ENCODE measurements at places on chromosomes 6 and 20.

DNA sequence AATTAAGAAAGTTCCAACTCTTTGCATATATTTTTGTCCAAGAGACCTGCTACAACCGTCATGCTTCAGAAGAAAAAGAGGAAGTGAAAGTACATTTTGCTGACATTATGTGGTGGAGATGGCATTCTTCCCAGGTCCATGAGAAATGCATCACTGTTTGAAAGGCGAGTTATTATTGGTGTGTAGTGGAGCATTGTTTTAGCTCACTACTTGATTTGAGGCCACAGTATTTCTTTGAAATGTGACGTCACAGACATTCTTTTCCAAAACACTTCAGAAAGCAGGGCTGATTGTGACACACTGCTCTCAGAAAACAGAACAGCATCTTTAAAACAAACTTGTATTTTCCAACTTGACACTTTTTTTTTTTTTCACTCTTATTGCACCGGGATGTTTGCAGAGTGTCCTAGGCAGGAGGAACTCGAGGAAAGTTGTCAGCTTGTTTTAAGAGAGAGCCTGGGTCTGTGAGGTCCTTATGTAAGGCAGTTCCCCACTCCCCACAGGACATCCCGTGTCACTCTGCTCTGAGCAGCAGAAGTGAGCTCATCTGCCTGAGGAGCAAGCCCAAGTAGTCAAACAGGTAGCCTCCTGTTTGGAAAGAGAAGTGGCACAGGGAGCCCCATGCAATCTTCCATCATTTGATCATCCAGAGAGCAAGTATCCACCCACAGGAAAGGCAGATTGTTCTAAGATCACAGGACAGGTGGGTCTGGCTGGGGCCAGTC lies 1.1 kb downstream of the SPTLC3 start:
- H3K4me3 ChIP-seq: peak overlapping the region; percentile 43
- no peak overlapping the region for H3K27ac ChIP-seq
- DNase-seq: no peak
- H3K4me1 ChIP-seq: peaks cover 35% of the 10 kb centered on the region

DNA sequence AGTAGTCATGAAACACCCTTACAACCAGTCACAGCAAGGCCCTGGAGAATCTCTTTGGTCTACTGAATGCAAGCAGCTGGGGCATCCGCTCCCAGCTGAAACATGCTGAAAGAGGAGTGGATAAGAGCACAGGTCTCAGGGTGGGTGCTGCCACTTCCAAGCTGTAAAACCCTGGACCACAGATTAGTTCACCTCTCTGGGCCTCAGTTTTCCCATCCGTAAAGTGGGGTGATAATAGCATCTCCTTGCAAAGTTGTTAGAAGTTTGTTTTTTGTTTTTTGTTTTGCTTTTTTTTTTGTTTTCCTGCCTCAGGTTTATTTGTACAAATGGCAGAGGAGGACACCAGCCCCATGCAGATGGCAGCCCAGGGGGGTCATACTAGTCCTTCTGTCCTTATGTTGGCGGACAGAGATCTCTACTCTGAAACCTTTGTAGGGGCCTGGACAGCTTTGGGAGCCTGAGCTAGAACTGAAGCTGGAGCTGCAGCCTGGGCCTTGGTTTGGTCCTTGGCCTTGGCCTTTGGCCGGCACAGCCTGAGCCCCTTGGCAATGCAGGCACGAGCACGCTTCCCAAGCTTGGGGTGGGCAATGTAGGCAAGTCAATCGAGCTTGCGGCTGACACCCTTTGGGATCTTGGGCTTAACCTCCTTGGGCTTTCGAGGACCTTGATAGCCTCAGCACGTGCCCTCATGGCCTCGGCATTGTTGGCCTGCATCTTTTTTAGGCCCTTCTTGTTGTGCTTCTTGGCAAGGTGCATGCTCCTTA lies 38.2 kb downstream of the MRPL14 start:
- no peak overlapping the region for H3K4me3 ChIP-seq
- DNase-seq: no peak
- H3K27me3 ChIP-seq: no peaks in the 10 kb centered on the region
- no peaks in the 10 kb centered on the region for H3K4me1 ChIP-seq

- H3K27ac ChIP-seq: no peak overlapping the region
- H3K4me3 ChIP-seq: no peak overlapping the region
- peaks cover 37% of the 10 kb centered on the region for H3K4me1 ChIP-seq
- H3K36me3 ChIP-seq: peaks cover 2% of the 10 kb centered on the region
Measured at GRCh38 chr6:16852671-16853070, 91.4 kb upstream of the ATXN1 start.

- no peak overlapping the region for H3K27ac ChIP-seq
- H3K27me3 ChIP-seq: peaks cover 6% of the 10 kb centered on the region
- no peaks in the 10 kb centered on the region for H3K36me3 ChIP-seq
- no peak overlapping the region for H3K4me3 ChIP-seq
- peak; percentile 8 for DNase-seq
- H3K4me1 ChIP-seq: peaks cover 10% of the 10 kb centered on the region
Measured at GRCh38 chr6:47376930-47377329, 67.2 kb upstream of the TNFRSF21 start.

DNA sequence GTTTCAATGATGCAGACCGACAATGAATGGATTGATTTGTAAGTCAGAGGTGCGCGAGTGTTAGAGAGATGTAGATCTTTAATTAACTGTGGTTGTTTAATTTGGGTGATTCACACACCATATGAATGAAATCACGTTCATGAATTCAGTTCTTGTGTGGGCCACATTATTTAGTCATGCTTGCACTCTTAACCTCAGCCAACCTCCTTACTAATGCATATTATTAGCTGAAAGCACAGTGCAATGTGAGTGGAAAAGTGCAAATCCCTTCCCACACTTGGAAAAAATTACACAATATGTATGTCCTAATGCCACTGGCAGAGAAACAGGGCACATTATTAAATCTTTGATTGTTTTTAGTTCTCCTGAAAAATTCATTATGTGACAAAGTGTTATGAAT lies 512.5 kb downstream of the BCKDHB start:
- no peaks in the 10 kb centered on the region for H3K4me1 ChIP-seq
- H3K36me3 ChIP-seq: no peaks in the 10 kb centered on the region
- H3K27ac ChIP-seq: no peak overlapping the region
- DNase-seq: no peak
- H3K27me3 ChIP-seq: no peaks in the 10 kb centered on the region

- H3K4me1 ChIP-seq: no peaks in the 10 kb centered on the region
- no peaks in the 10 kb centered on the region for H3K36me3 ChIP-seq
- no peaks in the 10 kb centered on the region for H3K27me3 ChIP-seq
- no peak overlapping the region for H3K27ac ChIP-seq
- no peak for DNase-seq
Measured at GRCh38 chr6:169092375-169092774, 161.3 kb downstream of the THBS2 start.

DNA sequence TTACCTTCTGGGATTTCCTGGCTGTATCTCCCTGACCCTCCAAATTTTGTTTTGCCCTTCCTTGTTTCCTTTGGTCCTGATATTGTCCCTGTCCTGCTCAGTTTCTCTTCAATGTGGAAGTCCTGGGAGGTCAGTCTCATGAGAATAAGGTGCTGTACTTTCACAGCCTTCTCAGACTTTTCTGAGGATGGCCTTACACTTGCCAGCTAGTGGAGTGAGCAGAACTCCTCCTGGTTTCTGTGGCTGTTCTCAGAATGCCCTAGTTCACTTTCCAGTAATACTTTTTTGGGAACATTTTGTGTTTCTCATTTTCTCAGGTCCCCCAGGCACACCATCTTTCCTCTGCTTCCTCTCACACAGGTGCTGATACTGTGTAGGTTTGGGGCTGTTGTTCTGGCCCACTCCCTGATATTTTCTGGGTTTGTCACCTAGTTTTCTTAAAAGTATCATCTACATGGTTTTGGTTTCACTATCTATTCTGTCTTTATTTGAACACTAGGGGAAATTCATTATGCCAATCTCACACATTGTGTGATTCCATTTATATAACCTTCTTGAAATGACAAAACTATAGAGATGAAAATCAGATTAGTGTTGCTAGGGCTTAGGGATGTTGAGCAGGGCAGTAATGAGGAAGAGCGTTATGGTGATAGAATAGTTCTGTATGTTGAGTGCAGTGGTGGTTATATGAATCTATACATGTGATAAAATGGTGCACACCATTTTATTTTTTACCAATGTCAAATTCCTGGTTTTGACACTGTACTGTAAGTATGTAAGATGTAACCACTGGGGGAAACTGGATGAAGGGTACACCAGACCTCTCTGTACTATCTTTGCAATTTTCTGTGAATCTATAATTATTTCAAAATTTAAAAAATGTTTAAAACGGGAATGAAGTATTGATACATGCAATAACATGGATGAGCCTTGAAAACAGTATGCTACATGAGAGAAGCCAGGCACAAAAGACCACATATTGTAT lies 27.2 kb upstream of the BRPF3 start:
- peak overlapping the region; percentile 64 for H3K27ac ChIP-seq
- H3K36me3 ChIP-seq: peaks cover 9% of the 10 kb centered on the region
- DNase-seq: no peak
- peak overlapping the region; percentile 20 for H3K4me3 ChIP-seq
- H3K4me1 ChIP-seq: peaks cover 27% of the 10 kb centered on the region
- peaks cover 2% of the 10 kb centered on the region for H3K27me3 ChIP-seq

- H3K27ac ChIP-seq: no peak overlapping the region
- peaks cover 5% of the 10 kb centered on the region for H3K27me3 ChIP-seq
- no peaks in the 10 kb centered on the region for H3K36me3 ChIP-seq
Measured at GRCh38 chr20:24153101-24154040, 164.8 kb upstream of the GGTLC1 start.

- H3K36me3 ChIP-seq: no peaks in the 10 kb centered on the region
- H3K4me1 ChIP-seq: no peaks in the 10 kb centered on the region
- no peak for DNase-seq
- no peaks in the 10 kb centered on the region for H3K27me3 ChIP-seq
- no peak overlapping the region for H3K27ac ChIP-seq
Measured at GRCh38 chr20:57879779-57880570, 170.2 kb upstream of the PMEPA1 start.

DNA sequence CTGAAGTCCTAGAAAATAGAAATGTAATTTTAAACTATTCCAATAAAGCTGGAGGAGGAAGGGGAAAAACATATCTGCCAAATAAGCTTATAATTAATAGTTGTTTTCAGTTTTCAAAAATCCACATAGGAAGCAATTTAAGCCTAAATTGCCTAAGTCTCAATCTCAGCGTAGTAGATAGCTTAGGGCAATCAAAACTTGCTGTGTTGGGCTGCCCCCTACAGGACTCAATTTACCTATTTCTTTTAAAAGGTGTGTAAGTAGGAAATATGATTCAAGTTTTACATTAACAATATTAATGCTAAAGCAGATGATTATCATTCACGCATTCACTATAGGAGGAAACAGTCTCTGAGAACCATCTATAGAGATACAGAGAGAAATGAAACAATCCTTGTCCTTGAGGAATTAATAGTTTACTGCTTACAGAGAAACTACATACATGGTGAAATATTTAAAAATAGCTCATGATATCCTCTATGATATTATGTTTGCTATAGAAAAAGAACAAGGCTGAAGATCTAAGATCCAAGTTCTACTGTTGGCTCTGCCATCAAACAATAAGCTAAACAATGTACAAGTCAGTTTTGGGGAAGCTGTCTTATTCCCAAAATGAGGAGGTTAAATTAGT lies 102.1 kb downstream of the ATG5 start:
- DNase-seq: peak; percentile 54
- no peak overlapping the region for H3K27ac ChIP-seq
- peaks cover 19% of the 10 kb centered on the region for H3K36me3 ChIP-seq
- peaks cover 59% of the 10 kb centered on the region for H3K4me1 ChIP-seq
- no peaks in the 10 kb centered on the region for H3K27me3 ChIP-seq

GRCh38 chr6:121858310-121858709 lies 422.9 kb downstream of the GJA1 start:
- no peaks in the 10 kb centered on the region for H3K36me3 ChIP-seq
- no peak for DNase-seq
- no peak overlapping the region for H3K27ac ChIP-seq
- H3K27me3 ChIP-seq: no peaks in the 10 kb centered on the region
- H3K4me3 ChIP-seq: no peak overlapping the region
- H3K4me1 ChIP-seq: no peaks in the 10 kb centered on the region

- no peaks in the 10 kb centered on the region for H3K27me3 ChIP-seq
- H3K27ac ChIP-seq: no peak overlapping the region
- H3K36me3 ChIP-seq: no peaks in the 10 kb centered on the region
- H3K4me1 ChIP-seq: peaks cover 25% of the 10 kb centered on the region
Measured at GRCh38 chr6:14280766-14281293, 163.3 kb downstream of the CD83 start.

DNA sequence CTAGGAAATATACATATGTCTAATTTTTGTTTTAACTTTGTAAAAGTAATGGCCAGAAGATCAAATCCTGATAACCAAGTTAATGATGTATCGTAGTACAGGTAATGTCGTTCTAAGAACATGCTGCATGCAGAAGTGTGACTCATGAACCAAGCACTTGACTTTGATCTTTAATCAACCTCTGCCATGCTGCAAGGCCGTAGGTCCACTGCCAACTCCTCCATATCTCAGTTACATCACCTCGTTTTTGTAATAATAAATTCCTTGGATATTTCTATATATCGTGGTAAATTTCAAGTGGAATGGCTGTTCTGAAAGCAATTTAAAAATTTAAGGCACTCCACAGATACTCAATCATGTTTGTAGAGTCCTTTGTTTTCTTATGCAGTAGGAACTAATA lies 771.7 kb downstream of the EPHA7 start:
- no peak overlapping the region for H3K4me3 ChIP-seq
- H3K27me3 ChIP-seq: no peaks in the 10 kb centered on the region
- no peaks in the 10 kb centered on the region for H3K36me3 ChIP-seq
- no peak overlapping the region for H3K27ac ChIP-seq

- peaks cover 68% of the 10 kb centered on the region for H3K36me3 ChIP-seq
- peaks cover 75% of the 10 kb centered on the region for H3K4me1 ChIP-seq
- H3K4me3 ChIP-seq: peak overlapping the region; percentile 81
- peak overlapping the region; percentile 92 for H3K27ac ChIP-seq
- peak; percentile 46 for DNase-seq
Measured at GRCh38 chr6:109373762-109374161, 8.5 kb downstream of the CD164 start.

GRCh38 chr6:31568537-31568961 lies 3.5 kb upstream of the LTA start:
- DNase-seq: peak; percentile 79
- H3K4me1 ChIP-seq: peaks cover 82% of the 10 kb centered on the region
- H3K36me3 ChIP-seq: peaks cover 26% of the 10 kb centered on the region
- peak overlapping the region; percentile 72 for H3K4me3 ChIP-seq
- H3K27me3 ChIP-seq: peaks cover 11% of the 10 kb centered on the region

DNA sequence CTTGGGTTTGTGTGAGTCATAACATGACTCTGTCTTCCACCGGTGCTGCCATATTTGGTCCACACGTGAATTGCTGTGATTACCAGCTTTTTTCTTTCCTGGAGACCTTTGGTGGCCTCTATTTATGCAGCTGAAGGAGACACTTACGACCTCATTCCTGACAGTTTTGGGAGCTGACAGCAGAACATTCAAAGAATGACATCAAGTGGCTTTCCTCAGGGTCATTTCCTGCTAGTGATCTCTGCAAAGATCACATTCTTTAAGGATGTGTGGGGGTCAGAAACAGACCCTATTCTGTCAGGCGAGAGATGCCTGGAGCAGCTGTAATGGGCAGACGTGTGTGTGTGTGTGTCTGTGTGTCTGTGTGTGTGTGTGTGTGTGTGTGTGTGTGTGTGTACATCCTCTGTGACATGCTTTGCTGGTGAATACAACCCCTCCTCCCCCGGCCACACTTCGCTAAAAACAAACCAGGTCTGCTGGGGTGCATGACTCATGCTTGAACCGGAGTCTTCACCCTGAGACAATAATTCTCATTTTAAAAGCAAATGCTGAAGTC lies 115.6 kb downstream of the TMEM170B start:
- peak; percentile 52 for DNase-seq
- H3K27me3 ChIP-seq: peaks cover 2% of the 10 kb centered on the region
- H3K27ac ChIP-seq: peak overlapping the region; percentile 45
- H3K36me3 ChIP-seq: no peaks in the 10 kb centered on the region
- H3K4me3 ChIP-seq: no peak overlapping the region
- peaks cover 20% of the 10 kb centered on the region for H3K4me1 ChIP-seq
